ENCODE measurements at places on chromosomes 2 and 18.

GRCh38 chr2:67799886-67800285 is 262.9 kb downstream of the C1D start:
- no peak for DNase-seq

- DNase-seq, result no peak
Measured at GRCh38 chr2:95260028-95261023, 13.9 kb upstream of the PROM2 start.

DNA sequence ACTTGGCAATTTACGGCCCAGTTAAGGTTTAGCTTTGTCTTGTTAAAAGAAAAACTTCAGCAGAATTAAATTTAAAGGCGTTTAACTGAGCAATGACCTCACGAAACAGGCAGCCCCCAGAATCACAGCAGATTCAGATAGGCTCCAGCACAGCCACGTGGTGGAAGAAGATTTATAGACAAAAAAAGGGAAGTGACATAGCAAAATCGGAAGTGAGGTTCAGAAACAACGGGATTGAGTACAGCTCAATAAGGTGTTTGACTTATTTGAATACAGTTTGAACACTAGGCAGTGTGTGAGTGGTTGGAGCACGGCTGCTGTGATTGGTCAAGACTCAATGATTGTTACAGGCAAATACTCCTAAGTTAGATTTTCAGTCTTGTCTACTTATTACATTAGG is 79.8 kb downstream of the MOGAT1 start:
- DNase-seq, result no peak

- no peak for DNase-seq
Measured at GRCh38 chr2:121253674-121254240, 31.2 kb downstream of the TFCP2L1 start.

GRCh38 chr18:55588111-55588869 is at the start of gene TCF4:
Gene TCF4, minus strand, starts transcription at chr18:55588192. Its CDS starts 1,076 bp downstream, at chr18:55587116.
- peak; percentile 60 for DNase-seq

GRCh38 chr2:157866202-157866601 is 9.9 kb downstream of the ACVR1 start:
- DNase-seq, result no peak

GRCh38 chr18:58887613-58887963 is 22.9 kb downstream of the ZNF532 start:
- peak; percentile 42 for DNase-seq

- DNase-seq, result no peak
Measured at GRCh38 chr18:49838381-49838780, 25.0 kb upstream of the ACAA2 start.

DNA sequence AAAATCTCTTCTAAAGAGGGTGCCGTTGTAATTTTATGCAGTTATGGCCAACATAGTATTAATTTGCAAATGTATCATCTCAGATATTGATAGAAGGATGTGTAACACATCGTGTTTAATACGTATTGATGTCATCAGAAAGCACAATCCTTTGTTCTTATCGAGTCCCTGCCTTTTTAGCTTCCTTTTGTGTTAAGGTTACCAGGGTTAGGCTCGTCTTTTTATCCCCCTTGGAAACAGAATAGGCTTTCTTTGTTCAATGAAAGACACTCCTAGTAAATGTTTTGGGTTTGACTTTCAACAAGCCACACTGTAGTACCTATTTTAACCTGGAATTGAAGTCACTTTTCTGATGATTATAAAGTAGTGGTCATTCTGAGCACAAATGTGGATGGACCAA is 136.2 kb downstream of the WDR7 start:
- no peak for DNase-seq

- no peak for DNase-seq
Measured at GRCh38 chr2:238820197-238820596, 27.7 kb upstream of the TWIST2 start.

DNA sequence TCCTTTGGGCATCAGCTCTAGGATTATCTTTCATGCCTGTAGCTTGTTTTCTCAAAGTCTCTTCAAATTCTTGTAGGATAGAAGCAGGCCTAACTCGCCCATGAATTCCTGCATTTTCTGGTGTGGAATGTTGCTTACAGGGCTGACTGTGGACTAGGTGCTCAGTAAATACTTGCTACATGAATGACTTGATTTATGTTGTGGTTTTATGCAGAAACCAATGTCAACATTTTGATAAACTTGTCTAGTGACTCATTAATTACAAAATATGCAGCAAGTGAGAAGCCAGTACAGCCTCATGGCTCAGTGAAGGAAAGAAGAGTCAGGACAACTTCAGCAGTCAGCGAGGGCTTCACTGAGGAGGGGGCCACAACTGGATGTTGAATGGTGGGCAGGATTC is 110.6 kb upstream of the SIX2 start:
- DNase-seq, result no peak

- no peak for DNase-seq
Measured at GRCh38 chr2:114724454-114724853, 282.0 kb downstream of the DPP10 start.

- no peak for DNase-seq
Measured at GRCh38 chr2:139281124-139281523, 500.9 kb upstream of the NXPH2 start.

DNA sequence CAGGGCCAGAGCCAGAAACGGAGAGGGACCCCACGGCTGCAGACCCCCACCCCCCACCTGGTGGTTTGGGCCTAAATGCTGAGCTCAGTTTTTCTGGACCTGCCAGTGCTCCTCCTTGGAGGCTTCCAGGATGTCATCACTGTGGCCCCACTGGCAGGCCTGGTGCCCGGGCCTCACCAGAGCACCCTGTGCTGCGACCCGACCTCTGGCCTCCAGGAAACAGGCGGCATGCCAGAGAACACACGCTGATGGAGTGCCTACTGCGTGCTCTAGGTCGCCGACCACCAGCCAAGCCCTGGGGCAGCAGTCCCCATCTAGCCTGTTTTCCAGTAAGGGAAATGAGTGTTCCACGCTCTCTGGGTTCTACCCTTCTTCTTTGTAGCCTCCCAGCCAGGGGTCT is 33.8 kb downstream of the HS6ST1 start:
- DNase-seq, result no peak

DNA sequence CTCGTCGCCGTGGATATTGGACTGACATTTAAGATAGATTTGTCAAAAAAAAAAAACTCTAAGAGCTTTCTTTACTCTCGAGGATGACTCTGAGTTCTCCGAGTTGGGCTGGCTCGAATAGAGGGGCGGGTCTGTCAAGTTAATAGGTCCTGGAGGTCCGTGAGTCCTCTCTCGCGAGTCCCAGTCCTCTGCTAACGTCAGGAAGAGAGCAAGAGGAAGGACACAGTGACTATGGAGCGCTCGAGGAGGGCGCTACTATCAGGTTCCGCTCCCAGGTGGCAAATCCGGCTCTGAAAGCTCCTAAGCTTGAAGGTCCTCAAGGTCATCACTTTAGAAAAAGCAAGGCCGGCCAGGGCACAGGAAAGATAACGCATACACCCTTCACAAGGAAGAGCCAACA is 404 bp upstream of the AKAIN1 start:
- no peak for DNase-seq

- DNase-seq, result no peak
Measured at GRCh38 chr2:26314243-26314642, 31.7 kb upstream of the SELENOI start.

DNA sequence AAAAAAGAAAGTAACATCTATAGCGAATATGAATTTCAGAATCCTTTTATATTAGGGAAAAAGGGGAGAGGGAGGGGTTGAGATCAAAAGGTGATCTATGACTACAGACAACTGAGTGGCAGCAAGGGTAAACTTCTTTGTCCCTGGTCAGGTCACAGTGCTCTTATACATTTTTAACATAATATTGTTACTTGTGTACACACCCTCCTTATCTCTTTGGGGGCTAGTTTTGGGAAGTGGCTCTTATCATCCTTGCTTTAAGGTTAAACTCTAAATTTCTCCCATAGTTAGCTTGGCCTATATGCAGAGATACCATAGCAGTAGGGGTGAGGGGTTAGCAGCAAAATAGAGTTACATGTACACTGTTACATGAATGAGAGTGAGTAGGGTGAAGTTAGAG is 31.6 kb upstream of the ATG16L1 start:
- no peak for DNase-seq

- no peak for DNase-seq
Measured at GRCh38 chr2:21263622-21264021, 139.9 kb downstream of the TDRD15 start.

- no peak for DNase-seq
Measured at GRCh38 chr2:161382747-161383146, 33.4 kb upstream of the TBR1 start.

- DNase-seq, result no peak
Measured at GRCh38 chr18:11104307-11104706, 45.1 kb downstream of the PIEZO2 start.

GRCh38 chr18:67553437-67553836 is 36.9 kb upstream of the DSEL start:
- no peak for DNase-seq

Data from activated naive CD8-positive, alpha-beta T cell treated with anti-CD3 and anti-CD28 coated beads, Interleukin-2, amount 10 ng/mL, durations not matched to agents 7 days and 5 days (primary cell).